Kidney tubule cell (primary cell): ENCODE measurements at places on chromosomes 11 and 22.
A peak's percentile ranks its signal among the peaks of the same experiment; 100 is the strongest.

GRCh38 chr11:105466582-105467228 lies 143.2 kb upstream of the GRIA4 start:
- DNase-seq: peak; percentile 58

DNA sequence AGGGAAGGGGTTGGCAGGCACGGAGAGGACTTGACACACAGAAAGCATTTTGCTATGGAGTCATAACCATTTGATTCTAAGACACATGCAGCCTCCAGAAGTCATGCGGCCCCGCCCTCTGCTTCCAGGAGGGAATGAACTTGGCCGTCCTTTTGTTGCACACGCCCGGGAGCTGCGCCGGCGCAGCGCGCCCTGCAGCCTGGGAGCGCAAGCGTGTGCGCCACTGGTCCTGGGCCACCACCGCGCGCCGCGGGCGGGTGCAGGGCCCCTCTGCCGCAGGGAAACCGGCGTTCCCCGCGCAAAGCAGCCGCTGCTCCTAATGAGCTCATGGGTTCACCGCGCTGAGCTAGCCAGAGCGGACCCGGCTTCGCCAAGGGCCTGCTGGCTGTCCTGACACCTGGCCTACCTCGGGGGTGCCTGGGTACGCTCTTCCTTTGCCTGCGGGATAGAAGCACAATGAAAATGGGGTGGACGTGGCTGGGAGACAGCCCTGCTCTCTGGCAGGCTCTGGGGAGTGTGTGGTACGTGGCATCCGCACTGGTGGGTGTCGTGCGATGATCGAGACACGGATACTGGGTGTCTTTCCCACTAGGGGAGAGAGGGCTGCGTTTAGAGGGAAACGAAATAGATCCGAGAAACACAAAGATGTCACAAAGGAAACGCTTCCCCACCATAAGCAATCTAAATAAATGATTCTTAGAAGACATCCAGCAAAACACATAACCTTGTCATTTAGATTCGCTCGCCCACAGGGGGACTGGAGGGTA lies 669 bp downstream of the MICAL3 start:
- peak; percentile 91 for DNase-seq

DNA sequence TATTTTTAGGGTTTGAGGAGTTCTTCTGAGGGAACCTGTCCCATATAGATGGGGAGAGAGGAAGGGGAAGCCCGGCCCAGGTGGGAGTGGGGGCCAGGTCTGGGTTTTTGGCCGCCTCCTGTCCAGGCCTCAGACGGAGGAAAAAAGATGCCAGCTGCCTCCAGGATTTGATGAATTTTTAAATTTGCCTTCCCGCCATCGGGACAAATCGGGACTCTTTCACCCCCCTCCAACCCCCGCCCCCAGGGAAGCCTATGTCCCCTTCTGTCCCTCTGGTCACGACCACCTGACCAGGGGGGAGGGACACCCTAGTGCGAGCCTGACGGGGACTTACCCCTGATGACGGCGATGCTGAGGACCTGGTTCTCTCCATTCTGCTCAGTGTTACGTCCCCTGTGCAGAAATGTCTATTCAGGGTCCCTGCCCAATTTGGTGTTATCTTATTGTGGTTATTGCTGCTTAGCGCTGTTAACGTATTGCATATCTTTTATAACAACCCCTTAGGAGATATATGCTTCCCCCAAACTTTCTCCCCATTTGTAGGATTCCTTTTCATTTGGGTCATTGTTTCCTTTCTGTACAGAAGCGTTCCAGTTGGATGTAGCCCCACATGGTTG lies 115.9 kb upstream of the GRK3 start:
- no peak for DNase-seq

DNA sequence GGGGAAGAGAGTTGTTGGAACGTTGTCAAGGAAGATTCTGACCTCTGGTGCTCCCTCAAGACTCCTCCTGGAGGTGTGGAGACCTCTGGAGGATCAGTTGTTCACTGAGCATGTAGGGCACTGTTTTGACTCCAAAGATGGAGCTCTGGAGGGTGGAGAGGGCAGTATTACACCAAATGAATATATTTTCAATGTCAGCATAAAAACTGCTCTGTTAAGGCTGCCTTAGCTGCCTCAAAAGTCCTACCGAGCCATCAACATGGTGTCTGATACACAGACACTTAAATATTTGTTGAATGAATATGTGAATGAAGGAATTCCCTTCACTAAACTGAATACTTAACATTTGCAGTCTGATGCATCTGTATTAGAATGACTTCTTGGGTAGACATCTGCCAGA lies 144.2 kb upstream of the SPON1 start:
- no peak for DNase-seq

DNA sequence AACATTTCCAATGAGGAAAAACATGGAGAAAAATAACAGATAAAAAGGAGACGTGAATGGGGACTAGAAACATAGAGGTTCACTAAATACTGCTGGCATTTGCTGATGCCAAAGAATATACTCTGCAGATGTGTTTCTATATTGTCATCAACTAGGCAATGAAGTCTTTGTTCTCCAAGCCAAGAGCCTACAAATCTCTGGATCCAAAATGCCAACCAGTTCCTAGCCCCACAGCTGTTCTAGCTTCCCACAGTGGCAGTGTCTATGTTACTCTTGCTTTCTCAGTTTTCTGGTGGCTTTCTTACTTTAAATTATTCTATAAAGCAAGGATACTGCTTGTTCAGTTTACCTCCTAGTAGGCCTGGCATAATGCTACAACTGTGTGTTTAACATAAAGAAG lies 977.9 kb upstream of the CCDC90B start:
- DNase-seq: no peak

GRCh38 chr11:101872171-101872882 lies 42.5 kb upstream of the CEP126 start:
- DNase-seq: no peak

DNA sequence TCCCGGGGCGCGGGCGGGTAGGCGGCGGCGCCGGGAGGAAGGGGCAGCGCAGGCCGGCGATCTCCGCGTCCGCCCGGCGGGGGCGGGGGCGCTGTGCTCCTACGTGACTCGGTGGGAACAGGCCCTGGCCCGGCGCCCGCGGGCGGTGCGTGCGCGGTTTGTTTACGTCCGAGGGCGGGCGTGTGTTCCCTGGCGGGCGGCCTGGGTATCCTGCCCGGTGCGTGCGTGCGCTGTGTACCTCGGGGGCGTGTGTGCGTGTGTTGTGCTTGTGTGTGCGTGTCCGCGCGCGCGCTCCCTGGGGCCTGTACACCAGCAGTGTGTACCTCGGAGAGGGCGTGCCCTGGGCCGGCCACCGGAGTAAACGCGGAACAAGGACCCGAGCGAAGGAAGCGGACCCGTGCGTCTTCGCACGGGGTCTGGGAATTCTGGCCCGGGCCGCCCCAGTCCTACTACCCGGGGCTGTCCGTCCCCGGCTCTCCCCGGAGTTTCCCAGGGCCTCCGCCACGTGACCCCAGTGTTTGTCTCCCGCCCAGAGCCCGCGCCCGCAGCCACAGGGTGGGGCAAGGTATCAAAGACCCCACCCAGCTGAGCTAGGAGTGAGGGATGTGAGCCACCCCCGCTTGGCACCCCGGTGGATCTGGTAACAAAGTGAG lies 769 bp downstream of the MAFF start:
- DNase-seq: peak; percentile 79

GRCh38 chr11:19697721-19698121 lies 14.9 kb upstream of the NAV2 start:
- DNase-seq: no peak

DNA sequence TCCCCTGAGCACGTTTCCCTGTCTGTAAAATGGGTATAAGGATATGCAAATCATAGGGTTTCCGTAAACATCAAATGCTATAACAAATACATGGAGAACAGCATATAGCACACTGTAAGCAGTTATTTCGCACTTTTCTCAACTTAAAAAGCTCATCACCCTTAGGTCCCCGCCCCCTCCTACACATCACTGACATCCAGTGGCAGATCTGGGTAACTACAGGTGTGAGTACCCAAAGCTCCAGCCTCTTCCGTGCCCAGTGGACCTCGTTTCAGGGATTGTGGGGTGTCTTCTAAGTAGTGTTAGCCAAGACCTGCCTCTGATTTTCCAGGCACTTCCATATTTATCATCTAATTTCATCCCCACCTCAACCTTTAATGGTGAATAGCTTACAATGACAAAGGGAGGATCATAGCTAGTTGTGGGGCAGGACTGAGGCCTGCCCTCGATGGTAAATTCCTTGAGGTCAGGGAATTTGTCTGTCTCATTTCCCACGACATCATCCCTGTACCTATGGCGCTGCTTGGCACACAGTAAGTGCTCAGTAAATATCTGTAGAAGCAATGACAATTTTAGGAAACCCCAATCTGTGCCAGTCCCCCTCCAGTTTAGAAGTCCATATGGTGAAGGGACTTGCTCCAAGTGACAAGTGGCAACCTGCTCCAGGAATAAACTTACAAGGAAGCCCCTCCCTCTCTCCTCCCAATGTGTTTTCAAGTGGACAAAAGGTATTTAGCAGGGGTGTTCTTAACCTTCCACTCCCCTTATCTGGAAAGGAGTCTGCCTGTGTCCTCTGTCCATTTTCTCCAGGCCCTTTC lies 340.5 kb downstream of the TENM4 start:
- DNase-seq: peak; percentile 48

- no peak for DNase-seq
Observed at GRCh38 chr22:30263883-30264282, 2.8 kb downstream of the OSM start.

DNA sequence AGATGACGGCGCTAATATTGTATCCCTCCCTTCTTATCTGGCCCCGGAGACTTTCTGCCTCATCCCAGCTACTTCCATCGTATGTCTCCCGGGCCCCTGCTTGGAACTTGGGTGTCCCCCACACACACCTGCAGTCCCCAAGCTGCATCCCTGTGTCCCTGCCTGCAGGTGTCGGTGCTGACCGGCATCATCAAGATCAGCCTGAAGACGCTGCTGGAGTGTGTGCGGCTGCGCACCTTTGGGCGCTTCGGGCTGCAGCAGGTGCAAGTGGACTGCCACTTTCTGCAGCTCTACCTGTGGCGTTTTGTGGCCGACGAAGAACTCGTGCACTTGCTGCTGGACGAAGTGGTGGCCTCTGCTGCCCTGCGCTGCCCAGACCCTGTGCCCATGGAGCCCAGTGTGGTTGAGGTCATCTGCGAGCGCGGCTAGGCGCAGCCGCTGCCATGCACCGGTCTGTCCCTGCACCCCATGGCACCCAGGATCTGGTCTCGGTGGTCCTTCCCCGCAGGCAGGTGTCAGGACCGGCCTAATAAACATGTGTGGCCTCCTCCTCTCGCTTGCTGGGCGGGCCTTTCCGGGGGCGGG lies 421 bp upstream of the TM7SF2 start:
- no peak for DNase-seq

DNA sequence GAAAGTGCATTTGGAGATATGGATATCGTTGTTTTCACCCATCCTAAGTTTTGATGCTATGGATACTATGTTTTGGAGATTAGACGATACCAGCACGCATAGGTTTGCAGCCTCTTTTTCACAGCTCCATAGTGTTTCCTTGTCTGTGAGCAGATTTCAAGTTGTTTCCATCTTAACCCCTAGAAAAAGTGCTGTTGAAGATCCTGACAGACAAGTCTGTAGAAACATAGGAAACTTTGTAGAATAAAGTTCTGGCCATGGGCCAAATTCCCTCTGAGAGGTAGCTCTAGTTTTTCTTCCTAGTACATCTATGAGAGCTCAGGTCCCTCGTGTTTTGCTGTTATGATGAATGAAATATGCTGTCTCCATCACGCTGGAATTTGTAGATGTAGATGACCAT lies 32.4 kb downstream of the ST3GAL4 start:
- DNase-seq: no peak

DNA sequence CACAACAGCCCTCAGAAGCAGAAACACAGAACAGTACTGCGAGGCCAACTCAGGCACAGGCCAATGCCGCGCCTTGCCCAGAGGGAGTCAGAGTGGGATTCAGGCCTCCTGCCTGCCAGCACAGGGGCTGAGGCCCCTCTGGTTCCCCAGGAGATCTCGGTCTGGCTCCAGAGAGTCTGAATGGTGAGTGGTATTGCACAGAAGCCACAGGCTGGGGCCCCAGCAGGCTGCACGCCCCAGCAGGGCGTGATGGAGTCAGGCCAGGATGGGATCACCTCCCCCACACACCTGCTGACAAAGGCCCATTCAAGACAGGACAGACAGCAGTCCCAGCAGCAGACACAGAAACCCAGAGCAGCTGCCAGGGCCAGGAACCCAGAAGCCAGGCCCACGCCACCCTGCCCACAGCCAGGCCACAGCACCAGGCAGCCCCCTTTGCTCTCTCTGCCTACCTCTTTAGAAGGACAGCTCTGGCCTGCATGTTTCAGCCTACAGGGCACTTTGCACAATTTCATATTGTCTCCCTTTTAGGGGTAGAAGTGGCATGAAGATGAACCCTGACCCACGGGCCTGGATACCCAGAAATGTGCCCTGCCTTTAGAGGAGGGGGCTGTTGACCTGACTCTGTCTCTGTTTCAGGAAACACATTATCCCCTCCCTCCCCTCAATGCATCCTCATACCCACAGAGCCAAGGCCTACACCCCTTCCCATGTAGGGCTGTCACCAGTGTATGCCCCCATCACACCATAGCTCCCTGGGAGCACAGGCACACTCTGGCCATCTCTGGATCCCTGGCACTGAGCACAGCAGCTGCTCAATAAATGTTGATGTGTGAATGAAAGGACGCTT lies 6.1 kb downstream of the FXYD6 start:
- DNase-seq: no peak

- no peak for DNase-seq
Observed at GRCh38 chr11:44306052-44306917, 3.7 kb downstream of the ALX4 start.

DNA sequence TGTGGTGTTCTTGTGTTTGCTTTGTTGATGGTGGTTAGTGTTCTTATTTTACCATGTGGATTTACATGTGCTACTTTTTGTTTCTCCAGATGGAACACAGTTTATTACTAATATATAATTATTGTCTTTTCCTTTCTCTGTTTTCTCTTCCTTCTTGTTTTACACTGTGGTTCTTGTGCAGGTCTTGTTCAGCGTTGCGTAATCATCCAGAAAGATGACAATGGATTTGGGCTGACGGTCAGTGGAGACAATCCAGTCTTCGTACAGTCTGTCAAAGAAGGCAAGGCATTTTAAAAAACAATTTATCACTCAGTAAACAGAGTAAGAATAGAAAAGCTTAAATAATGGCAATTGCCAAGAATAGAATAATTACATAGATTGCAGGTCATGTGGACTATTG lies 84.4 kb downstream of the ARHGEF12 start:
- no peak for DNase-seq

- DNase-seq: peak; percentile 33
Observed at GRCh38 chr22:32836280-32837123, 35.0 kb downstream of the TIMP3 start.

DNA sequence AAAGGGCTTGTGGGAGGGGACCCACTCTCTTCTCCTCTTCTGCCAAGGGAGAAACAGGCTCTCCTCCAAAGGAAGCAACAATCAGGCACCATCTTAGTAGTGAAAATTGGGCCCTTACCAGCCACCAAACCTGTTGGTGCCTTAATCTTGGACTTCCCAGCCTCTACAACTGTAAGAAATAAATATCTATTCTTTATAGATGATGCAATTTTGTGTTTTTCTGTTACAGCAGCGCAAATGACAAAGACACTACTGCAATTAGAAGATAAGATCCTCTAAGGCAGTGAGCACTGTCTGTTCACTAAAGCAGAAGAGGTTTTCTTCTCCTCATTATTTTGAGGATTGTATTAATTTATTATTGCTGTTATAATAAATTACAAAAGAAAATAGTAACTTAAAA lies 691.4 kb upstream of the CCDC179 start:
- DNase-seq: no peak
